ENCODE measurements at places on chromosomes 4 and X. TPM values are rescaled to one million over a fixed set of nuclear protein-coding genes. Genes with fewer than 3 reads are reported as not detected.
A peak's percentile ranks its signal among the peaks of the same experiment; 100 is the strongest.

DNA sequence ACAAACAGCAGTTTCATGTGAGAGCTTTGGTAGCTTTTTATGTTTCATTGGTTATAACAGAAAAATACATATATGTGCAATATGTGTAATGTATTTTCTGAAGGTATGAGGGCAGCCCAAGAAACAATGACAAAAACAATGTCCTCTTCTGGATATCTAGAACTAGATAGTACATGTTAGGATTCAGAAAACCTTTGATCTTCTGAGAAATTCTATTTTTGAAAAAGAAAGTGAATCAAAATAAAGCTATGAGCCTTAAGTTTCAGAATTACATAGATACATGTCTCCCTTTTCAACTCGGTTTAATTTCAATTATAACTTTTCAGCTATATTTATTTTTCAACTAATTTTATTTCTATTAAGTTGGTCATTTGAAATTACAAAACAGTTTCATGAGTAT, 131.9 kb downstream of the REELD1 start:
- H3K36me3 ChIP-seq: no peaks in the 10 kb centered on the region
- H3K27me3 ChIP-seq: no peaks in the 10 kb centered on the region
- no peaks in the 10 kb centered on the region for H3K4me1 ChIP-seq
- H3K27ac ChIP-seq: no peak overlapping the region
- H3K4me3 ChIP-seq: no peak overlapping the region
- no peak for DNase-seq

Gene HMGN5
- total RNA-seq: 5.6 TPM

DNA sequence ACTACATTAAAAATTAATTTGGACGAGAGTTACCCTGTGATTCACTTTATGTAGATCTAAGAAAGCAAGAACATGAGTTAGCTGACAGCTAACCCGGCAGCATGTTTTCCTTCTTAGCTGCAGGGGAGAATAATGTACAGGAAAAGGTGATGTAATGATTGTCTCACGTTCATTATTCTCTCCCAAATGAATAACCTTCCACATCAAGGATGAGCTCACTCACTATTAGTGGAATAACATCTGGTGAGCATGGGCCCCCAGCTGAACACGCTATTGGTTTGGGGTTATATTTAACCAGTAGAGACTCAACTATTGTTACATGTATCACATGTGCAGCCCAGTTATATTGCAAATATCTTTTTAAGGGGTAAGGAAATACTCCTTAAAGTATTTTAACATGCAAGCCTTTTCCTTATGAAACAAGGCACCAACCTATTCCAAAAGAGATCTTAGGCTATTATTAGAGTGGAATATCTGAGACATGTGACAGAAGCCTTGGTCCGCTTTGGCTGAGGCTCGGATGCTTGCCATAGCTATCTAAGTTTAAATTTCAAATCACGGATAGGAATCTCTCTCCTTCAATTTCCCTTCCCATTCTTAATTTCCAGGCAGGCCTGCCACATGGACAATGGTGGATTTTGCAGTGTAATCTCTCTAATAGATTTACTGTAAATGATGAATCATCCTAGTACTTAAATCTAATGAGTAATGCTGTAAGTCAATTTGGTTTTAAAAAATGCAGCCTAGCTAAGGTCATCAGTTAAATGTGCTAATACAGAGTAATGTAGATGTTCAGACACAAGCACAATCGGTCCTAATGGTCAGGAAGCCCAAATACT, 99.0 kb upstream of the OTUD4 start:
- H3K27me3 ChIP-seq: no peaks in the 10 kb centered on the region
- no peak overlapping the region for H3K27ac ChIP-seq
- H3K4me3 ChIP-seq: no peak overlapping the region
- H3K4me1 ChIP-seq: no peaks in the 10 kb centered on the region
- peak; percentile 22 for DNase-seq

GRCh38 chrX:72371405-72371804, 65.7 kb upstream of the CITED1 start:
- no peak overlapping the region for H3K27ac ChIP-seq
- DNase-seq: no peak
- no peaks in the 10 kb centered on the region for H3K4me1 ChIP-seq
- H3K4me3 ChIP-seq: no peak overlapping the region

Gene MAGEC1
- total RNA-seq: not detected

Gene DGKK
- total RNA-seq: not detected

- no peaks in the 10 kb centered on the region for H3K27me3 ChIP-seq
- no peak for DNase-seq
- no peak overlapping the region for H3K27ac ChIP-seq
- no peak overlapping the region for H3K4me3 ChIP-seq
- no peaks in the 10 kb centered on the region for H3K4me1 ChIP-seq
Measured at GRCh38 chr4:78477276-78477675, 74.3 kb upstream of the ANXA3 start.

DNA sequence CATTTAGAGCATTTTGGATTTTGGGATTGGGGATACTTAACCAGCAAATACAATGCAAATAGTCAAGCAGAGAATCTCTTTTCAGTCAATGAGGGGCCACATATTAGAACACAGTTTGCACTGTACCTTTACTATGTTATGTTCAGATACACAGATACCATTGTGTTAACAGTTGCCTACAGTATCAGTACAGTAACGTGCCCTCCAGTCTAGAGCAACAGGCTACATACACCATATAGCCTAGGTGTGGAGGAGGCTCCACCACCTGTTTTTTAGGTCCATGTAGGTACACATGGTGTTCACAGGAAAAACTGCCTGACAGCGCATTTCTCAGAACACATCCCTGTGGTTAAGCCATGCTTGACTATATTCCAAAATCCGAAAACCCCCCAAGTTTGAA, 9.1 kb downstream of the GRPEL1 start:
- no peaks in the 10 kb centered on the region for H3K4me1 ChIP-seq
- no peak overlapping the region for H3K27ac ChIP-seq
- DNase-seq: no peak
- H3K4me3 ChIP-seq: no peak overlapping the region

GRCh38 chr4:5784960-5785611, 74.1 kb downstream of the EVC start:
- no peak overlapping the region for H3K4me3 ChIP-seq
- DNase-seq: no peak
- H3K4me1 ChIP-seq: peaks cover 7% of the 10 kb centered on the region
- H3K36me3 ChIP-seq: peaks cover 21% of the 10 kb centered on the region
- no peaks in the 10 kb centered on the region for H3K27me3 ChIP-seq
- H3K27ac ChIP-seq: no peak overlapping the region

Data from kidney (tissue), 22 donors.